ENCODE measurements at places on chromosomes 12 and 14.
A peak's percentile ranks its signal among the peaks of the same experiment; 100 is the strongest.

GRCh38 chr14:64834965-64835364 is 44.7 kb downstream of the SPTB start:
- no peak for DNase-seq

- DNase-seq: no peak
These were observed 481.8 kb downstream of the TMEM117 start for GRCh38 chr12:44317651-44318126.

DNA sequence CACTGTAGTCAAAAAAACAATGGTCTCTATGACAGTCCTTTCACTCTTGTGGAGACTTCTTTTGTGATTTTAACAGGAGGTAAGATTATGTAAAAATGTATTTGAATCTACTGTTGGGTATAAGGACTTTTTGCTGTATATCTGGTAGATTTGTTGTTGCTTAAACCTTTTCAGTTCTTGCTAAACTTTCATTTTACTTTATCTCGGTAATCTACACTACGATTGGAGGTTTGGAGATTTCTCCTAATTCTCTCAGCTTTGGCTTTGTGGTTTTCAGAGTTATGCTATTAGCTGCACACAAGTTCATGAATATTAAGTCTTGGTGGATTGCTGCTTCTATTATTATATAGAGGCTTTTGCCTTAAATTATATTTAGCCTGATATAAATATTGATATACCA is 116.6 kb upstream of the HIF1A start:
- DNase-seq: no peak

GRCh38 chr12:57063991-57064685 is 14.2 kb upstream of the MYO1A start:
- peak; percentile 92 for DNase-seq

DNA sequence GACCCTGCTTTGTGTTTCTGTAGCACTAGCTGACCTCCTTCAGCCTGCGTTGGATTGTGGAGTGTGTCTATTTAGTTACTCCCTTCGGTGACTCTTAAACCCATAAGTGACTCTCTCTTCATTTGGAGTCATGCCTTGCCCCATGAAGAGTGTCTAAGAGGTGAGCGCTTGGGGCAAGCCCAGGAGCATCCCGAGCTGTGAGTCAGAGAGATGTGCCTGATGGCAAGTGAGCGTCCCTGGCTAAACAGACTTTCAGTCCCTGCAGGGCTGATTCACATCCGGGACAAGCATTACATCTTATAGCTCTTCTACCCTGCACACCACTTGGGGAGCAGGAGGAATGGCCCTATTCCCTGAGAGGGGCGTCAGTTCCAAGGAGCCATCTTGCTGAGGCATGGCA is 24.3 kb upstream of the ATF1 start:
- DNase-seq: no peak

- no peak for DNase-seq
These were observed 222.2 kb upstream of the TMEM260 start for GRCh38 chr14:56357428-56357827.

- DNase-seq: peak; percentile 55
These were observed 575 bp downstream of the NAA30 start for GRCh38 chr14:57390806-57391516.

- no peak for DNase-seq
These were observed 51.1 kb upstream of the FRMD6 start for GRCh38 chr14:51600658-51601057.

DNA sequence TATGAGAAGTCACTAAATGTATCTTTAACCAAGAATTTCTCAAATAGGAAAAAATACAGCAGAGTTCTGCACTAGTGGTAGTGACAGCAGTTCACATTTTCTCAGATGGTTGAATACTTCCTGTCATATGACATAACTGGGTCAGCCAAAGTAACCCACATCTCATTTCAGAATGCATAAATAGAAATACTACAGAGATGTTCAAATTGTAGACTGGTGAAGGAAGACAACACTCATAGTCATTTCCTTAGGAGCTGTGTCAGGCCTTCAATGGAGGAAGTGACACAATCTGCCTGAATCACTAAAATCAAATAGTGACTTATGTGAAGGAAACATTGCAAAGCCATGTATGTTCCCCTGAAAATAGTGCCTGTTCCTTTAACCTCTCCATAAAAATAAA is 32.4 kb downstream of the FERMT2 start:
- no peak for DNase-seq

Measured in natural killer cell (primary cell).